ENCODE measurements at places on chromosomes 2 and 18. TPM values are rescaled to one million over a fixed set of nuclear protein-coding genes. Genes with fewer than 3 reads are reported as not detected.

Gene ZBTB7C
- total RNA-seq = 15.0 TPM

- H3K27me3 ChIP-seq = no peaks in the 10 kb centered on the region
- no peaks in the 10 kb centered on the region for H3K4me1 ChIP-seq
- H3K4me3 ChIP-seq = no peak overlapping the region
These were observed 73.8 kb downstream of the RTP5 start for GRCh38 chr2:241943209-241943850.

GRCh38 chr2:66235428-66235827 is 199.5 kb upstream of the MEIS1 start:
- H3K27me3 ChIP-seq = no peaks in the 10 kb centered on the region
- DNase-seq = no peak
- no peak overlapping the region for H3K4me3 ChIP-seq
- H3K4me1 ChIP-seq = no peaks in the 10 kb centered on the region
- no peak overlapping the region for H3K27ac ChIP-seq

- no peaks in the 10 kb centered on the region for H3K27me3 ChIP-seq
- no peak overlapping the region for H3K27ac ChIP-seq
- H3K4me3 ChIP-seq = no peak overlapping the region
These were observed 39.6 kb downstream of the HDHD2 start for GRCh38 chr18:47110492-47111274.

GRCh38 chr2:30403592-30404312 is 43.3 kb upstream of the LCLAT1 start:
- no peaks in the 10 kb centered on the region for H3K36me3 ChIP-seq
- no peak for DNase-seq
- peaks cover 14% of the 10 kb centered on the region for H3K4me1 ChIP-seq
- H3K27me3 ChIP-seq = no peaks in the 10 kb centered on the region
- H3K4me3 ChIP-seq = no peak overlapping the region

All from lower lobe of right lung (tissue), 2 donors.